Stimulated activated CD8-positive, alpha-beta memory T cell treated with anti-CD3 and anti-CD28 coated beads, Interleukin-7, amount 100 ng/mL, for 1 hour (primary cell): ENCODE measurements at places on chromosomes 16 and 17.

- no peak for DNase-seq
Measured at GRCh38 chr16:14539156-14539555, 90.9 kb downstream of the PARN start.

- no peak for DNase-seq
Measured at GRCh38 chr16:27517664-27518063, 32.0 kb downstream of the GTF3C1 start.

GRCh38 chr17:7668482-7668881 lies 17.8 kb downstream of the ATP1B2 start:
- DNase-seq = no peak

DNA sequence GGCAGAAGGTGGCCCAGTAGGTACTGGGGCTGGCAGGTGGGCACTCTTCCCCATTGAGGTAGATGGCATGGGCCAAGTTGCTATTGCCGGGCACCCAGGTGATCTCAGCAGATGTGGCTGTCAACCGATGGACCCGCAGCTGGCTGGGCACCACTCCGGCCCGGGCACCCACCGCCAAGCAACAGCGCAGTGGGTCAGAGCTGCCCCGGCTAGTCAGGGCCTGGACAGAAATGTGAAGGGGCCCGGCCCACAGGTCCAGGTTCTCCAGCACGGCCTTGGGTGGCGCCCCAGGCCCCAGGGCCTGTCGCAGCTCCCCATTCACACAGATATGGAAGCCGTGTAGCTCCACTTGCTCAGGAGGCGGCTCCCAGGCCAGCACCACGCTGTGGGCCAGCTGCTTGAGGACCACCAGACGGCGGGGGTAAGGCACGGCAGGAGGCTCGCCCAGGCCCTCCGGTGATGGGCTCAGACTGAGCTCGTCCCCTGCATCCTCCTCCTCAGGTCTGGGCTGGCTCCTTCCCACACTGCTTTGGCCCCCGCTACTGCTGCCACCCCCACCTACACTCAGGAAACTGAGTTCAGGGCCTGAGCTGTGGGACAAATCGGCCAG lies 16.5 kb downstream of the TSPOAP1 start:
- DNase-seq = no peak

DNA sequence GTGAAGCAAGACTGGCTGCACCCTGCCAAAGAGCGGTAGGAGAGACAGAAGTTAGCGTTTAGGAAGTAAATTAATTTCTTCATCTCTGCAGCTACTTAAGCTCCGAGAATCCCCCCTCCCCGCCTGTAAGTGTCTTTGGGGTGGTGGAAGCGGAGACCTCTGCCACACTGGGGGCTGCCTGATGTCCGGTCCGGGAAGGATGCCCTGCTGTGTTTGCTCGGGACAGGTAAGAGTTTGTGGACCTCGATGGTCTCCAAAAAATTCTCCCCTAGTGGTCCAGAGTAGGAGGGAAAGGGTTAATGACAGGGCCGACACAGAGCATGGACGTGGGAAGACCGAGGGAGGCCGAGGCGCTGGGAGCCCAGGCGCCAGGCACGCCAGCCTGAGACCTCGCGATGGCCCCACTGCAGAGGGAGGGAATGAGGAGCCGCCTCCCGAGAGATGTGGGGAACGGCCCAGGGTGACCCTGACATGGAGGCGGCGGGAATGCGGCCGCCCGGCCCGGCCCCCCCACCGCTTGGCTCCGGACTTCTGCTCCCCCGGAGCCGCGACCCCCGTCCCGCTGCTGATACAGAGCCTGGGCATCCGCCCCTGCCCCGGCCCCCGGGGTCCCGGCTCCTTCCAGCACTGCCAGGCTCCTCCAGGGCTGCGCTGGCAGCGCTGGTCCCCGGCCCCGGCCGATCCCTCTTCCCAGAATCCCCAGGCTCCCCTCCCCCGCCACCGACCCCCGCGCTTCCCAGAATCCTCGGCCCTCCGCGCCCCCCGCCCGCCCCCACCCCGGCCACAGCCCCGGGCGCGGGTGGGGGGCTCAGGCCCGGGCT lies 680 bp downstream of the ZNF629 start:
- no peak for DNase-seq

- no peak for DNase-seq
Measured at GRCh38 chr17:81457917-81458555, 54.6 kb downstream of the ACTG1 start.

GRCh38 chr17:13311306-13311705 lies 290.4 kb downstream of the HS3ST3A1 start:
- no peak for DNase-seq

DNA sequence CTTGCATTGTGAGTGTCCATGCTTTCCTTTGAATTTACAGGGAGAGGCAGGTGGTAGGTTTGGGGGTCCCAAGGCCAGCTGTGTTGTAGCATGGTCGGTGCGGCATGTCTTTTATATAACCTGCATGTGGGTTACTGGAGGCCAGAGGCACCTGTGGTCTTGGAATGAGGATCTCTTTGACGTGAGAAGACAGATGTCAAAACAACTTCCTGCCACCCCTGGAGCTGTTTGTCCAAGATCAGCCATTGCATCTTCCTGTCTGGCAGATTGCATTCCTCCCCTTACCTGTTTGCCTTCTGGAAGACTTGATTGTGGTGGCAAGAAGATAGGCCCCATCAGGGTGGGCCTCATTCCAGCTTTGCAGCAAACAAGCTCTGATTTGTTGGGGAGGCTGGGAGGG lies 175.1 kb downstream of the MSI2 start:
- DNase-seq = no peak

DNA sequence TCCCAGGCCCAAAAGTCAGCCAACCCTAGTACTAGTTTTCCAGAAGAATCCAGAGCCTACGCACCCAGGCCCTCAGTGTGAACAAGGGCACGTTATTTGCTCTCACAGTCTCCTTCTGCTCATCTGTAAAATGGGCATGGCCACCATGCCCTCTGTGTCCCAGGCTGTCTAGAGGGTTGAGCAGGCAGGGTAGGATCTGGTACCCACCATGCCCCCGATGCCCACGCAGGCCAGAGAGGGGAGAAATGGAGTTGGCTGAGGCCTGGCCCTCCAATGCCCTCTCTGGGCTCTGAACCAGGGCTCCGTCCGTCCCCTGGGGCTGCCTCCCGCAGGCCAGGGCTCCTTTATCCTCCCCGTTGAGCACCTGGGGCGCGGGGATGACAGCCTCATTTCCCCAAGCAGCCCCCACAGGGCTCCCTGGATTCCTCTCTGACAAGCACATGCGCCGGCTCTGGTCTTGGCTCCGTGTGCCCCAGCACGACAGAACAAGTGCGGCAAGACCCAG lies 9.1 kb upstream of the BAHCC1 start:
- no peak for DNase-seq

- DNase-seq = no peak
Measured at GRCh38 chr16:80606221-80606766, 65.5 kb downstream of the DYNLRB2 start.

DNA sequence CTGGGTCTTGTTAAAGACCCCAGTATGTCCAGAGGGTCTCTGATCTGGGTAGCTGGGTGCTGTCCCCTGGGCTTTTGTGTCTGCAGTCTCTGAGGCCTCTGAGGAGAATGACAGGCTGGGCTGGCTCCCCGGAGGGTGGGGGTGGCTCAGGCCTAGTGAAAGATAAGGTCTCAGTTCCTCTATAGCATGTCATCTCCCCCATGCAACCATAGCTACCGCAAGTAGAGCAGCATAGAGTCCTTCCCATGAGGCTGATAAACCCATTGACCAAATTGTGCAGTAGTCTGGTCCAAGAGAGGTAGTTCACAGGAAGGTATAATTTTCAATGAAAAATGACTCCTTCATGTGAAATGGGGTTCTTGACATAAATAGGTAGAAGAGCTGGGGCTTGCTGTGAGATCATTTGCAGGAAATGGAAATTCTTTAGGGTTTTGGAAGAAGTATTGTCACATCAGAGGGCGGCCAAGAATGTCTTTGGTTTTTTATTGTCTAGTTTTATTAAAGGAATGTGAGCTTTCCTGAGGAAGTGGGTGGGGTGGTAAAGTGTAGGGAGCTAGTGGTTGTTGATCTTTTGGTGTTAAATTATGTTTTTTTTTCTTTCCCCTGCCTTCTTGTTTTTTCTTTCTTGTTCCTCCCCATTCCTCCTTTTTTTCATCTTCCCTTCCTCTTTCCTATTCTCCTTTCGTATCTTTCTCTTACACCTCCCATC lies 21.0 kb downstream of the SLC7A6OS start:
- DNase-seq = no peak

- no peak for DNase-seq
Measured at GRCh38 chr16:23124315-23124714, 24.9 kb downstream of the USP31 start.

DNA sequence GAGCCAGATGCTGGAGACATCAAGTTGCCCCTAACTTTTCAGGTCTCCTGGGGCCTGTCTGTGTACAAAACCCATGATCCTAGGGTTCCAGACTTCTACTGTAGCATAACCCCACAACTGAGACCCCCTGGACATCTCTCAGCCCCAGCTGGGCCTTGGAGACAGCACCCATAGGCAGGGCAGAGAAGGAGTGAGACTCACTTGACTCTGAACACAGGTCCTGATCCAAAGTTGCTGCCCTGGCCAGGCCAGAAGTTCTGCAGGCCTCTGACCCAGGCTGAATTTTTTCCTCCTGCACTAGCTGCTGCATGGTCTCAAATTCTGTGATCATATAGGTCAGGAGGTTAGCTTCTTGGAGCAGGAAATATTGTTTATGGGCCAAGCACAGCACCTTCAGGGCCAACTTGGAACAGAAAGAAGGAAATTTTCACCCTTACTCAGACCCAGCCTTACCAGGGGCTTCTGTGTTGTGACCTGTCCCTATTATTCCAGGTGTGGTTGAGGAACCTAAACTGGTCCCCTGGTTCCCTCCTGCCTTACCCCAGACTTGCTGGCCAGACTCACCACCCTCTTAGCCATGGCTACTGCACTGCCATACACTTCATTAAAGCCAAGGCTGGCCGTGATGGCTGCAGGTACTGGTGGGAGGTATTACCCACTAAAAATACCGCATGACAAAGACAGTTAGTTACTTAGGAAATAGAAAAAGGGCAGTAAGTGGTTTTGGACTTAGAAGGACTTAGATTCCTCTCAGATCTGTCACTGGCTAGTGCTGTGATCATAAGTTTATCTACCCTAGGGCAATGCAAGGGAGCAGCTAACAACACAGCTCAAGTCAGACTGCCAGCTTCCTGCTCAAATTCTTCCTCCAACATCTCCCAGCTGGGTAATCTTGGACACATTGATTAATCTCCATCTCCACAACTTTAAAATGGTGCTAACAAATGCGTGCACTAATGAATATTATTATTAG lies 2180.1 kb downstream of the TP53TG3F start:
- no peak for DNase-seq

- DNase-seq = peak; percentile 45
Measured at GRCh38 chr17:77834170-77835115, 124.1 kb upstream of the TNRC6C start.

DNA sequence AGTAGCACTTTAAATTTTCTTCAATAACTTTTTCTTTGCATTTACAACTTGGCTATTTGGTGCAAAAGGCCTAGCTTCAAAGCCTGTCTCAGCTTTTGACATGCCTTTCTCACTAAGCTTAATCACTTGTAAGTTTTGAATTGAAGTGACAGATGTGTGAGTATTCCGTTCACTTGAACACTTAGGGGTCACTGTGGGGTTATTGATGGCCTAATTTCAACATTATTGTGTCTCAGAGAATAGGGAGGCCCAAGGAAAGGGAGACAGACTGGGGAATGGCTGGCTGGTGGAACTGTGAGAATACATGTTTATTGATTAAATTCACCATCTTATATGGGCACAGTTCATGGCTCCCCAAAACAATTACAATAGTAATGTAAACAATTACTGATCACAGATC lies 84.1 kb downstream of the TAOK1 start:
- no peak for DNase-seq

DNA sequence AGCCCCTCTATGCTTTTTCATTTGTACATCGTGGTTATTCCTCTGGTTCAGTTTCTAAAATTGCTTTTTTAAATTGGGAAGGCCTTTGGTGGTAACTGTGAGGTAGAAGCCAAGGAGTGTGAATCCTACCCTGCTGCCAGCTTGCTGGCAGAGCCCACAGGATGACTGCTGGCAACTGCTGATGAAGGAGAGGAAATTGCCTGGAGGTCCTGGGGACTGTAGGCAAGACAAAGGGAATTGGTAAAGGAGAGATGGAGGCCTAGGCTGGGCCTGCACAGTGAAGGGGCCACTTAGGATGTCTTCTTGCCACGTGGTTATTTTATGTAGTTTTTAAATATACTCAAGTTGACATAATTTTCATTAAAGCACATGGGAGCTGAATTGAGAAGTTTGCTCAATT lies 15.8 kb downstream of the C17orf58 start:
- DNase-seq = no peak

- no peak for DNase-seq
Measured at GRCh38 chr16:8295513-8296237, 294.6 kb downstream of the TMEM114 start.

GRCh38 chr16:77925531-77925930 lies 96.8 kb upstream of the CLEC3A start:
- no peak for DNase-seq

- no peak for DNase-seq
Measured at GRCh38 chr16:67959536-67960329, 8.7 kb downstream of the SLC12A4 start.

DNA sequence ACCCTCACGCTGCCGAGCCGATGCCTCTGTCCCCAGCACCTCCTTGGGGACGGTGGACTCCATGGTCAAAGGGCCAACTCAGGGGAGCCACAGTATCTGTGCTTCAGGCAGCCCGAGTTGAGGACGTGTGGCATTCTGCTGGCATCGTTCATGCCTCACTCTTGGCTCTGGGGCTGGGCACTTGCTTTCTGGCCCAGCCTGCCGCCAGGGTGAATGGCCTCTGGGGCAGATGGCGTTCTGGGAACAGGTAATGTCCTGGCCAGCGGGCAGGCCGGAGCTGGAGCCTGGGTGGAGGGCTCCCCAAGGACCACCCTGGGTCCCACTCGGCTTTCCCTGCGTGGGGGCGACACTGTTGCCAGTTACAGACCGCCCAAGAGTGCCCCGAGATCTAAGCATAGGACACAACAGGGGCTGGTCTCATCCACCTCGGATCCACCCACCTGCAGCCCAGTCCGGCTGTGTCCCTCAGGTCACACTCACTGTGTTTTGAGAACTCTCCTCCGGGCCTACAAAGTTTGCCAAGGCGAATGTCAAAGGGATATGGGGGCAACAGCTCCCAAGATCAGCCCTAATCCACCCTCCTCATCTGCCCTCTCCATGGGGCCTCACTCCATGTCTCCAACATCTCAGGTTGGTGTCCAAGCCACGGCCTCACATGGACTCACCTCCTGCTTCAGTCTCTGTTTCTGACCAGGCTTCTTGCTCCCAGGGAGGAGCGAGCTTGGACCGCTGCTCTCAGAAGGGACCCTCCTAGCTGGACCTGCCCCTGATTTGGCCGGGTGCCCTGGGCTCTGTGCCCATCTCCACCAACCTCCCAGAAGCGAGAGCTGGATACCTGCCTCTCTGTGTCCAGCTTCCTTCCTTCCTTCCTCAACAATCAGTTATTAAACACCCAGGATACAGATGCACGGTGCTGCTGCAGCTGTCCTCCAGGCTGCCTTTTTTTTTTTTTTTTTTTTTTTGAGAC lies 60.8 kb downstream of the TMEM235 start:
- DNase-seq = no peak

- DNase-seq = no peak
Measured at GRCh38 chr16:13829697-13830299, 90.2 kb upstream of the ERCC4 start.

- DNase-seq = no peak
Measured at GRCh38 chr17:29563816-29564215, 3.0 kb downstream of the ABHD15 start.
